ENCODE measurements at places on chromosomes 6 and 20. TPM values are rescaled to one million over a fixed set of nuclear protein-coding genes. Genes with fewer than 3 reads are reported as not detected.

The FOXQ1 gene
- total RNA-seq, result not detected

The TMEM170B gene
- total RNA-seq, result 3.7 TPM

The HFE gene
- 6.2 TPM for total RNA-seq

DNA sequence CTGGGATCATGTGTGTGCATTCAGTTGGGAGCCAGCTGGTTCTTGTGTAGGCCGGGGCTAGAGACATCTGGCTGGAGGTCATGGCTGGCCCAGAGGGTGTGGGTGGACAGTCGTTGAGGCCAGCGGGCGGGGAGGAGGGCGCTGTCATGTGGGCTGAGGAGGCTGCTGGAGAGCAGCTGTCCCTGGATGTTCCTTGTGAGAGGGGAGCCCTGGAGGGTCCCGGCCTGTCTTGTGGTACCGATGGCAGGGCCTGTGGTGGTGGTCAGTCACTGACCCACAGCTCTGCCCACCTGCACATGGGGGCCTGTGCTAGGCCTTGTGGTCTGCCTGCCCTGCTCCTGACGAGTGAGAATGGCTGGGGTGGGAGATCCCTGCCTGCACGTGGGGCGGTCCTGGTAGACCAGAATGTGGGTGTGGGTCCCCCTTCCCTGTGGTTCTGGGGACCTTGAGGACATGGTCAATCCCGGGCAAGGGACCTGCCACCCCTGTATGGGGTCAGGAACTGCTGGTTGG lies 1.9 kb upstream of the C20orf204 start:
- no peak overlapping the region for H3K4me3 ChIP-seq
- H3K27ac ChIP-seq, result no peak overlapping the region
- H3K36me3 ChIP-seq, result peaks cover 25% of the 10 kb centered on the region
- peaks cover 2% of the 10 kb centered on the region for H3K4me1 ChIP-seq
- peaks cover 3% of the 10 kb centered on the region for H3K27me3 ChIP-seq

The GRM1 gene
- not detected for total RNA-seq

The PLEKHG1 gene
- total RNA-seq, result 4.3 TPM

DNA sequence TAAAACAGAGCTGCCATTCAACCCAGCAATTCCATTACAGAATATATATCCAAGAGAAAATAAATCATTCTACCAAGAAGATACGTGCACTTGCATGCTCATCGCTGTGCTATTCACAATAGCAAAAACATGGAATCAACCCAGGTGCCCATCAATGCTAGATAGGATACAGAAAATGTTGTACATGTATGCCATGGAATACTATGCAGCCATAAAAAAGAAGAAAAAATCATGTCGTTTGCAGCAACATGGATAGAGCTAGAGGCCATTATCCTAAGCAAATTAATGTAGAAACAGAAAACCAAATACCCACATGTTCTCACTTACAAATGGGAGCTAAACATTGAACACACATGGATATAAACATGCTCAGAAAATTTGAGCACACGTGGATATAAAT lies 633.1 kb upstream of the CITED2 start:
- H3K4me3 ChIP-seq, result no peak overlapping the region
- no peaks in the 10 kb centered on the region for H3K27me3 ChIP-seq
- peaks cover 28% of the 10 kb centered on the region for H3K4me1 ChIP-seq
- H3K36me3 ChIP-seq, result peaks cover 5% of the 10 kb centered on the region
- H3K27ac ChIP-seq, result no peak overlapping the region
- DNase-seq, result no peak

The LRRN4 gene
- total RNA-seq, result not detected

The SOD2 gene
- 74.5 TPM for total RNA-seq

The CALHM6 gene
- 0.94 TPM for total RNA-seq

The CCN2 gene
- total RNA-seq, result 878 TPM

DNA sequence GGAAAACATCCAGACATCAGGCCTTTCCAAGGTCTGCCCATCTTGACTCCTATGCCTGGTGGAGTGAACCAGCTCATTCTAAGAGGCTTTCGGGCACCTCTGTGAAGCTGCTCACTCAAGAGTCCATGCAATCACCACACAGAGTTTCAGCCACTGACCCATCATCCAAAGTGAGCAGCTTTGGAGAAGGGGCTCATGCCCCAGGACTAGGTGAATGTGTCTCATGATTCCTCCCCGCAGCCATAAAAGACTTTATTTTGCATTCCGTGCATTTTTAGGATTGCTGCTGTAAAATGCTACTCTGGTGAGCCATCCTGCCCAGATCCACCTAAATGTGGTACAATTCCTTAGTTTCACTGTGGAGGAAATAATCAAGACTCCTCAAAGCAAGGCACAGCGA lies 44.5 kb upstream of the EZR start:
- no peak overlapping the region for H3K4me3 ChIP-seq
- no peaks in the 10 kb centered on the region for H3K36me3 ChIP-seq
- H3K27me3 ChIP-seq, result no peaks in the 10 kb centered on the region
- no peak for DNase-seq

The SLC44A4 gene
- total RNA-seq, result not detected

The MDFI gene
- total RNA-seq, result 75.9 TPM

The BPIFB1 gene
- total RNA-seq, result not detected

The PRSS16 gene
- total RNA-seq, result not detected

The SLC22A2 gene
- total RNA-seq, result not detected

- peaks cover 4% of the 10 kb centered on the region for H3K4me1 ChIP-seq
- no peak overlapping the region for H3K27ac ChIP-seq
- no peak for DNase-seq
- H3K27me3 ChIP-seq, result no peaks in the 10 kb centered on the region
Observed at GRCh38 chr6:109260701-109261100, 121.6 kb downstream of the CD164 start.

- no peak for DNase-seq
- no peaks in the 10 kb centered on the region for H3K36me3 ChIP-seq
- no peak overlapping the region for H3K4me3 ChIP-seq
- H3K27ac ChIP-seq, result no peak overlapping the region
Observed at GRCh38 chr20:1868856-1869255, 26.4 kb upstream of the SIRPA start.

The VWA7 gene
- 0.94 TPM for total RNA-seq

The ACSS1 gene
- total RNA-seq, result 8.2 TPM

- DNase-seq, result no peak
- no peaks in the 10 kb centered on the region for H3K36me3 ChIP-seq
- H3K4me1 ChIP-seq, result no peaks in the 10 kb centered on the region
- H3K27ac ChIP-seq, result no peak overlapping the region
Observed at GRCh38 chr20:6868861-6869260, 101.4 kb downstream of the BMP2 start.

The PAK5 gene
- not detected for total RNA-seq

GRCh38 chr6:163900570-163900969 lies 486.1 kb downstream of the QKI start:
- no peak for DNase-seq
- no peak overlapping the region for H3K27ac ChIP-seq
- H3K27me3 ChIP-seq, result no peaks in the 10 kb centered on the region

GRCh38 chr6:6220718-6221117 lies 99.7 kb downstream of the F13A1 start:
- DNase-seq, result no peak
- no peaks in the 10 kb centered on the region for H3K36me3 ChIP-seq
- no peak overlapping the region for H3K27ac ChIP-seq
- H3K4me1 ChIP-seq, result peaks cover 1% of the 10 kb centered on the region
- H3K4me3 ChIP-seq, result no peak overlapping the region

GRCh38 chr6:123980311-123980710 lies 176.6 kb downstream of the NKAIN2 start:
- peaks cover 1% of the 10 kb centered on the region for H3K36me3 ChIP-seq
- H3K27me3 ChIP-seq, result no peaks in the 10 kb centered on the region
- no peak overlapping the region for H3K4me3 ChIP-seq
- H3K27ac ChIP-seq, result no peak overlapping the region

The SRSF12 gene
- total RNA-seq, result 3.7 TPM

DNA sequence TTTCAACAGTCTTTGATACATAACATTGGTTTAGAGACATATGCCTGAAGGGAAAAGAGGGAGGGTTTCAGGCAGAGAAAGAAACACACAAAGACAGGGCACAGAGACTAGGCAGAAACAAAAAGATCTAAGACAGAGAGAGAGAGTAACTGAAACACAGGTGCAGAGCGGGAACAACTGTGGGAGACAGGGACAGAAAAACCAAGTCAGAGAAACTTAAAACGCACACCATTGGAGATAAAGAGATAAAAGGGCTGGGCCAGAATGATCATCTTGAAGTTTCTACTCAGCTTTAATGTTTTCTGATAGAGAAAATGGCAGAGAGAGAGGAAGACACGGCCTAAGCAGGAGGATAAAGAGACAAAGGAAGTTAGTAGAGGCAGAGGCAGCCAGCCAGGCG lies 11.8 kb downstream of the UNC5CL start:
- peak overlapping the region; percentile 82 for H3K4me3 ChIP-seq
- peaks cover 4% of the 10 kb centered on the region for H3K27me3 ChIP-seq
- no peaks in the 10 kb centered on the region for H3K36me3 ChIP-seq

GRCh38 chr6:107820338-107821261 lies 3.5 kb downstream of the SCML4 start:
- peak overlapping the region; percentile 55 for H3K4me3 ChIP-seq
- DNase-seq, result peak; percentile 66
- H3K27ac ChIP-seq, result peak overlapping the region; percentile 43
- peaks cover 45% of the 10 kb centered on the region for H3K4me1 ChIP-seq

The SCRT2 gene
- not detected for total RNA-seq

GRCh38 chr20:63695424-63696305 lies 787 bp upstream of the TNFRSF6B start:
- no peaks in the 10 kb centered on the region for H3K27me3 ChIP-seq
- no peak overlapping the region for H3K4me3 ChIP-seq
- peaks cover 43% of the 10 kb centered on the region for H3K4me1 ChIP-seq
- H3K36me3 ChIP-seq, result no peaks in the 10 kb centered on the region
- no peak overlapping the region for H3K27ac ChIP-seq

DNA sequence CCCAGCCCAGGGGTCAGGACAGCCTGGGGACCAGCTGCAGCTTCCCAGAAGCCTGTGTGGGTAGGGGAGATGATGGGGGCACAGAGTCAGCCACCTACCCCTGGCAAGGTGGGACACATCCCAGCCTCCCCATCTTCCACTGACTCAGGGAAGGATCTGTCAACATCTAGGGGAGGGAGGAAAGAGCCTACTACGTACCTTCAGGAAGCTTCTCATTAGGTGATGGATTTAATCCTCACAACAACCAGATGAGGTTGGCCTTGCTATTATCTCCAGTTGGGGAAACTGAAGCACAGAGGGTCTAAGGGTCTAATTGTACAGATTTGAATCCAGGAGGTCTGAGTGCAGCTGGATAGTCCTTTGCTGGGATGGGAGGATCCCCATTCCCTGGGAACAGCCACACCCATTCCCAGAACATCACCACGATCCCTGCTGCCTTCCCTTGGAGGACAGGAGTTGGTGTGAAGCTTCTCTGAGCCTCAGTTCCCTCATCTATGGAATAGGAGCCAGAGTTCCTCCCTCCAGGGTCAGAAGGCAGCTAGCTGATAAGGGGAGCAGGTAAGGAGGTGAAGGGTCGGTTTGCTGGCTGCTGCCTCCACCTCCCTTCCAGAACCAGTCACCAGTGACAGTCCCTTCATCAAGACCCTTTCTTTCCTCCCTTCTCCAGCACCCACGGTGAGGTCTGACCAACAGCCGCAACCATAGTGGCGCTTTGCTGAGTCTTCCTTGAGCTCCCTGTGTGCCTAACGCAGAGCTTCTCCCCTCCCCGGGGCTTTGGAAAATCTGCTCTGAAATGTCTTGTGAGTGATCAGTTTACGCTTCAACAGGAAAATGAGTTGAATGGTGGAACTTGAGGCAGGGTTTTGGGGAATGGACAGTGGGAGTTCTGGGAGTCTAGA lies 56.8 kb downstream of the CEBPB start:
- H3K4me3 ChIP-seq, result no peak overlapping the region
- no peaks in the 10 kb centered on the region for H3K36me3 ChIP-seq
- peaks cover 14% of the 10 kb centered on the region for H3K4me1 ChIP-seq
- DNase-seq, result no peak
- H3K27me3 ChIP-seq, result no peaks in the 10 kb centered on the region

The MYH7B gene
- total RNA-seq, result 0.86 TPM

The TGM3 gene
- not detected for total RNA-seq

The GPX5 gene
- not detected for total RNA-seq

GRCh38 chr20:5069141-5069806 lies 50.5 kb downstream of the PCNA start:
- no peak for DNase-seq
- H3K36me3 ChIP-seq, result no peaks in the 10 kb centered on the region
- H3K27me3 ChIP-seq, result no peaks in the 10 kb centered on the region
- no peak overlapping the region for H3K27ac ChIP-seq

The ADGRF5 gene
- total RNA-seq, result not detected

The CENPW gene
- total RNA-seq, result 14.3 TPM

GRCh38 chr20:49636447-49636846 lies 68.5 kb upstream of the PTGIS start:
- peaks cover 2% of the 10 kb centered on the region for H3K4me1 ChIP-seq
- H3K36me3 ChIP-seq, result peaks cover 48% of the 10 kb centered on the region
- no peak for DNase-seq
- no peak overlapping the region for H3K4me3 ChIP-seq
- H3K27me3 ChIP-seq, result no peaks in the 10 kb centered on the region
- no peak overlapping the region for H3K27ac ChIP-seq

The PKHD1 gene
- not detected for total RNA-seq

The EFCAB8 gene
- 0.97 TPM for total RNA-seq

DNA sequence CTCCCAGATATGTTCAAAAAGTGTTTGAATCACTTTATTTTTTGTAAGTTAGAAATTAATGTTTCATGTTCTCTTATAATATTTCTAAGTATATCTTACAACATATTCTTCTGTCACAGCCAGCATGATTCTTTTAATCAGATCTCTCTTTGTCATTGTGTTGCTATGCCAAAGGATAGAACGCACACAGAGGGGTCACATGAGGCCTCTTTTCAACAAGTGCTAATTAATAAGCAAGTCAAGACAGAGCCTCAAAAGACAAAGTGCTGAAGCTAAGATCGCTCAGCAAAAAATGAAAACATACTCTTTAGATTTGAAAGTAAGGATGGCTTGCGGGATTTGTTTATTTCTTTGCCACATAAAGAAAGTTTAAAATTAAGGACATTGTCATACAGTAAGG lies 508.8 kb upstream of the PTCHD4 start:
- H3K4me1 ChIP-seq, result peaks cover 5% of the 10 kb centered on the region
- H3K27me3 ChIP-seq, result no peaks in the 10 kb centered on the region
- no peak for DNase-seq
- no peak overlapping the region for H3K27ac ChIP-seq

- no peak overlapping the region for H3K4me3 ChIP-seq
- no peaks in the 10 kb centered on the region for H3K27me3 ChIP-seq
- DNase-seq, result no peak
- H3K27ac ChIP-seq, result no peak overlapping the region
Observed at GRCh38 chr6:130815200-130816071, 11.8 kb upstream of the SMLR1 start.

GRCh38 chr20:2349801-2350200 lies 30.9 kb upstream of the TGM6 start:
- peaks cover 2% of the 10 kb centered on the region for H3K4me1 ChIP-seq
- H3K4me3 ChIP-seq, result no peak overlapping the region
- no peak overlapping the region for H3K27ac ChIP-seq
- no peak for DNase-seq

DNA sequence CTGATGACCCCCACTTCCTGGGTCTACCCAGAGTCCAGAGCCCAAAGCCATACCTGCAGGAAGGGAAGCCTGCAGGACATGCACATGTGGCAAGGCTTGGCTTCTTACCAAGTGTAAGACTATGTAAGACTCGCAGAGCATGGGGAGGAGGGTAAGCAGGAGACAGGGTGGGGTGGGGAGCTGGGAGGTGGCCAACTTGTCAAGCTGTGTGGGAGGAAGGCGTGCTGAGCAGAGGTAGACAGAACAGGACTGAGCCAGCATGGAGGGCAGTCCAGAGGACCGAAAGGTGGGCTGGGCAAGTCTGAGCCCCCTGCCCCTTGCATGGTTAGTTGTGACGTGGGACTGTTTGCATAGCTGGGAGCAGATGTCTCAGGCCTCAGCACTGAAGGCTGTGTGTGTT lies 53.4 kb upstream of the RNF24 start:
- no peak overlapping the region for H3K27ac ChIP-seq
- H3K27me3 ChIP-seq, result no peaks in the 10 kb centered on the region
- peaks cover 49% of the 10 kb centered on the region for H3K4me1 ChIP-seq
- H3K4me3 ChIP-seq, result no peak overlapping the region
- no peaks in the 10 kb centered on the region for H3K36me3 ChIP-seq

The OTOR gene
- not detected for total RNA-seq

Measured in osteocyte (in vitro differentiated cells).